ENCODE measurements at places on chromosomes 6 and 20.
A peak's percentile ranks its signal among the peaks of the same experiment; 100 is the strongest.

GRCh38 chr6:104680539-104680938, 179.2 kb downstream of the HACE1 start:
- DNase-seq: no peak

GRCh38 chr20:41030531-41031242, 2.1 kb downstream of the TOP1 start:
- no peak for DNase-seq

- no peak for DNase-seq
Observed at GRCh38 chr6:3276174-3277167, 17.7 kb downstream of the PSMG4 start.

DNA sequence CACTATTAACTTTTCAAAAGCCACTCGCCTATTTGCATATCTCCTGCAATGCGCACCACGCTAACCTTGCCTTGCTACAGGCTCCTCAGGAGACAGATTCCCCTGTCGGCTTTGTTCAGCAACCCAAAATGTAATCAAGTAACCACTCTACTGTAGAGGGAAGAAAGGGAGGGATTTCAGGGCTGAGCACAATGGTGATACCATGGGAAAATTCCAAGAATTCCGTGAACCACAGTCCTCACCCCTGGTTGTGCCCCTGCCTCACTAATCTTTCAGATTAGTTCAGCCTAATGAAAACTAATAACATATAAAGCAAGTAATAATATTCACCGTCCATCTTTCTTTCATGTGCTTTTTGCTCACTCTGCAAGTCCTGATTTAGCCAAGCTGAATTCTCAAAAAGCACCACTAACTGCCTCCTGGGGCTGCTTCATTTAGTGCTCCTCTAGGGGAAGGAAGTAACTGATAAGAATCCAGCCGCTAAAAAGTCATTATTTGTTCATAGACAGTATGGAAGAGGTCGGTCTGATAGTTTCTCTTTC, 6.6 kb downstream of the CITED2 start:
- no peak for DNase-seq

GRCh38 chr6:163679753-163680152, 265.2 kb downstream of the QKI start:
- no peak for DNase-seq

GRCh38 chr6:18165751-18166150, 10.5 kb downstream of the KDM1B start:
- no peak for DNase-seq

DNA sequence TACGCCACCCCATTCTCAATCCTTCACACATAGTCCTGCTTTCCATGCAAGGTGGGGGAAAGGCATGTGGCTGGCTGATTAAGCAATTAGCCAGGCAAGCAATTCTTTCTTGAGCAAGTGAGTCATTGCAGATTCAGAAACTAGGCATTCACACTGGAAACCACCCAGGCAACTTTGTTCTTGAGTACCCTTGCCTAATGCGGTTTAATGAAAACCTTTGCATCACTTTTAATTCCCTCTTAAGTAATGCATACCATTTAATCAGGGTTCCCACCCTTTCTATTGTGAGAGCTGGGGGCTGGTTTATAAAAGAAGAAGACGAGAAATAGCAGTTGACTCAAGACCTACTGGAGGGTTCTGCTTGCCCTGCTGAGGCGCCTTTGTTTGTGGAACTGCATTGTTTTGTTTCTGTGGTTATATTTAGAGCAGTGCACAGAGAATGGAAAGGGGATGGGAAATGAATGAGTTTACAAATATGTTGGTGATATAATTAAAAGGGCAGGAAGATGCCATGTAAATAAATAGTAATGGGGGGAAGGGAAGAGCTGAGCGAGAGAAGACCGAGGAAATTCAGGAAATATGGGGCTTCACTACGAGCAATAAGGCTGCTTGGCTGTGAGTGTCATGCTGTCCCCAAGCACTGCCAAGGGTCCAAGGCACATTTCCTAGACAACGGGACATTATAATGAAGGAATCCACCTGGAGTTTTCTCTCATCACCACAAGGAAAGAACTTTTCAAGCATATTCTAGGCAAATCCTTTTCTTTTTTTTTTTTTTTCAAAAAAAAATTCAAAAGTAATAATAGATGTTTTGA, 48.8 kb upstream of the TSHZ2 start:
- DNase-seq: peak; percentile 5

DNA sequence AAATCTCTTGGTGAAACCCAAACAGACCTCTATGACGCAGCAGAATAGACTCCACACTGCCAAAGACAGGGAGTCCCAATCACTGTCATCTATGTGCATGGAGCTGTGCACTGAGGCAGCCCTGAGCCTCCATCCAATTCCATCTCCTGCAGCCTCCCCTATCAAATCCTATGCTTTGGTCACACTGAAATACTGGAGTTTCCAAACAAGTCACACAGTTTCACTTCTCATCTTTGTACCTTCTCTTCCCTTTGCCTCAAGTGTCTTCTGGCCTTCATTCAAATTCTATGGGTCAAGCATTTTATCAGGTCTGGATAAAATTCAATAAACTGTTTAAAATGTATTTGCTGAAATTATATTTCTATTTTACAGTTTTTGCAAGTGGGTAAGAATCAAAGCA, 38.5 kb downstream of the FBXL4 start:
- DNase-seq: no peak

- DNase-seq: no peak
Observed at GRCh38 chr20:50372770-50373088, 137.5 kb upstream of the PTPN1 start.

DNA sequence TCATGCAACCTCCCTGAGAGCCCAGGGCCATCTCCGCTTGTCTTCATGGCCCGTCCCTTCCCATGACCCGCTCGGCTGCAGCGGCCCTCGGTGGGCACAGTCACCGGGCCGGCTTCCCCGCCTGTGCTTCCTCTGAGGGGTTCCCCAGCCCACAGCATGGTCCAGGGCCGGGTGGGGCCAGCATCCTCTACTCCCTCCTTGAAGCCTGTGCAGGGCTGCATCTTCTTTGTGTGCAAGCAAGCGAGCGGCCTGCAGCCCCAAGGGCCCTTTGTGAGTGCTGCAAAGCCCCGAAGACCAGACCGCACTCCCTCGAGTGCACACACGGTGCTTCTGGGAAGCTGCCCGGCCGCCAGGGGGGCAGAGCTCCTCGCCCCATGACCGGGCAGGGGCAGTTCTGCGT, 265.8 kb downstream of the TAF4 start:
- DNase-seq: no peak

DNA sequence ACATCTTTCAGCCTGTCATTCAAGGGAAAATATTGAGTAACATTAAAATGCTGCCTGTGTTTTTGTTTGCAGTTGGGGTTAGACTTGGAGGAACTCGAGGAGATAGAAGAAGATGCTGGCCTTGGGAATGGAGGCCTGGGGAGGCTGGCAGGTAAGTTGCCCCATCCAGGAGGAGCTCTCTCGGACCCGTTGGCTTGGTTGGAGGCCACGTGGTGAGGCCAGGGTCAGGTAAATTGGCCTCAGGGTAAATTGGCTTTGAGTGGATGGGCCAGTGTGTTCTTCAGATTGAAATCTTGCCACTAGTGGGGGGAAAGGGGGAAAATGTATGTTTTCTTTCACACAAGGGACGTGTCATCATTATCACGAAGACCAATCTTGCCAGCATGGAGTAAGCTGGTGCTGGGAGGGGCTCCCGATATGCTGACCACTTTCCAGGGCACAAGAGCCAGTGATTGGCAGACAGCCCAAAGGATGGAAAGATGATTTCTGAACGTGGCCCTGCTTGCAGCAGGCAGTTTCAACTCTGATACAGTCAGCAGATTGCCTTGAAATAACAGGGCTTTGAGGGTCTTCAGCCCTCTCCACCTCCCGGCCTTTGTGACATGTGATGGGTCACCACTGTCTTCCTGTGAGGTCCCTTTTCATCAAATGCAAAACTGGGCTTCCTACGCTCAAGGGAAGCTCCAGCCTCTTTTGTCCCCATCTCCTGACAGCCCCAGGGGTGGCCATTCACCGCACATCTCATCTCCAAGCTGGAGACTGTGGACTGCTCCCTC, 21.4 kb downstream of the PYGB start:
- DNase-seq: no peak

DNA sequence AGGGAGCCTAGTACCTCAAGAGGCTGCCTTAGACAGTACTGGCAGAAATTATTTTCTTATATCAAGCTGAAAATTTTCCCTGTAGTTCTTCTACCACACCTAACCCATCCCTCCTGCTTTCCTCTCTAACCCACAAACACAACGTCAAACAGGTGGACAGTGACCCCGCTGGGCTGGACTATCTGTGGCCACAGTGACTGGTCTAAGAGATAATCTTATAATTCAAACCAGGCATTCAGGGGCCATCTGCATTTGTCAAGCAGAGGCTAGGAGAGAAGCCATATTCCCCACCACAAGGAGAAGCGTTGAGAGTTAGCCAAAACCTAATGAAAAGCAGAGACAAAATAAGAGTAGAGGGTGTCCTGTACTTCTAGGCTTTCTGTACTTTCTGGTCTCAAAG, 8.2 kb downstream of the HDDC2 start:
- no peak for DNase-seq

- no peak for DNase-seq
Observed at GRCh38 chr6:48889429-48889828, 573.6 kb downstream of the MMUT start.

DNA sequence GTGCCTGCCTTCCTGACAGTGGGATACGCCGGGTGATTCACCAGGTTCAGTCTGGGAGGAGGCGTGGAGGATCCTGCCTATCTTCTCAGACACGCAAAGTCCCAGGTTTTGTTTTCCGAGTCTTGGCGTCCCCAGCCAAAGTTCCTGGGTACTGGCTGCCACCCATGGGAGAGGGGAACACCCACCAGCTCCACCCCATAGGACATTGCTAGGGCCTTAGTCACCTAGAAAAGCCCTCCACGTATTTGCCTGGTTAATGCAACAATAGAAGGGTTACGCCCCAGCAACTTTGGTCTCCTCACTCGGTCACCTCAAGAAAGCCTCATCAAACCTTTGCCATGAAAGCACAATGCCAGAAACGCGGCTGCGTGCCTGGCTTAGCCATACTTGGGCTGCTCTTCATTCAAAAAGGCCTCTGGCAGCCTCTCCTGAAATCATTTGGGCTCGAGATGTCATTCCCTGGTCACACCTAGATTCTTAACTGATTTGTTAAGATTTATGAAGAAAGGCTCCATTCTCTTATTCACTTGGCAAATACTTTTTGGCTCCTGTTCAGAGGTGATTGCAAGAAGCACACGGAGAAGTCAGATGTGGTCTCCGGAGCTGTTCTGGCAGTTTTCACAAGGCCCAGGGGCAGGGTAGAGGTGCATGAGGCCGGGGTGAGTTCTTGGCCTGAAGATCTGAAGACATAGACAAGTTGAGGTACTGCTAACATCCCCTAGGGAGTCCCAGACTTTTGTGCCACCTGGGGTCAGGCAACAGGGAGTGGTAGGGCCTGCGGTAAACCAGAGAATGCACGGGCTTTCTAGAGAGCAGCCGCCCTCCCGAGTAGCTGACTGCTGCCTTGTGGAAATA, 35.5 kb upstream of the ZNF133 start:
- DNase-seq: no peak

DNA sequence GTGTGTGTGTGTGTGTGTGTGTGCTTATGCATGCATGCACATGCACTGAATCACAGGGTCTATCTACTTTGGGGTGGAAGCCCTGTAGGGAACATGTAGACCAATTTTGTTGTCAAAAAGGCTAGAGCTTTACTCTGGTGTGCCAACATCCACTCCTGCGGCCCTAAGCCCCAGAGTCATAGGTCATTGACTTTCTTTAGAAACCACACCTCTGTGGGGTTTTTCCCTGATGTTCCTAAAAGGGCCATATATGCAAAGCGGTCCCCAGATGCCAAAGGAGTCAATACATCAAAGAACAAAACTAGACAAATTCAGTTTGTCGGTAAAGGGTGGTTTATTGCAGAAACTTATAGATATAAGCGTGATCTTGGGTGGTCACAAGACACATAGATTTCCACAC, 29.8 kb upstream of the SLC2A12 start:
- no peak for DNase-seq

- no peak for DNase-seq
Observed at GRCh38 chr20:57786304-57786932, 76.6 kb upstream of the PMEPA1 start.

GRCh38 chr6:48177786-48178185, 66.8 kb upstream of the PTCHD4 start:
- no peak for DNase-seq

- DNase-seq: no peak
Observed at GRCh38 chr6:12381587-12381986, 91.4 kb downstream of the EDN1 start.

- no peak for DNase-seq
Observed at GRCh38 chr20:50141811-50142561, 11.5 kb downstream of the PEDS1 start.

GRCh38 chr6:3229566-3230178, 2.2 kb upstream of the TUBB2B start:
- peak; percentile 21 for DNase-seq

DNA sequence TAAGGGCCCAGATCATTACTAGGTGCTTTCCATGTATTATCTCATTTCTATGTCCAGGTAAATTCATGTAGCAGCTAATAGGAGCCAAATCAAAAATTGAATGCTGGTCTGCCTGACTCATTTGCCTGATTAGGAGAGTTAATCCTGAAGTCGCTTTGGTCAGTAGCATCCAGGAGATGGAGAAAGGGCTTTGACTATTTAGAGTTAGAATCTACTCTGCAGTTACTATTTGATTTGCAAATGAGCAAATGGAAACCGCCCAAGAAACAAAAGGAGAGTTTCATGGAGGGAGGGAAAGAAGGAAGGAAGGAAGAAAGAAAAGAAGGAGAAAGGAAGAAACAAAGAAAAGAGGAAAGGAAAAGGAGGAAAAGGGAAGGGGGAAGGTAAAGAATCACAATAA, 539.6 kb upstream of the MMS22L start:
- DNase-seq: no peak

DNA sequence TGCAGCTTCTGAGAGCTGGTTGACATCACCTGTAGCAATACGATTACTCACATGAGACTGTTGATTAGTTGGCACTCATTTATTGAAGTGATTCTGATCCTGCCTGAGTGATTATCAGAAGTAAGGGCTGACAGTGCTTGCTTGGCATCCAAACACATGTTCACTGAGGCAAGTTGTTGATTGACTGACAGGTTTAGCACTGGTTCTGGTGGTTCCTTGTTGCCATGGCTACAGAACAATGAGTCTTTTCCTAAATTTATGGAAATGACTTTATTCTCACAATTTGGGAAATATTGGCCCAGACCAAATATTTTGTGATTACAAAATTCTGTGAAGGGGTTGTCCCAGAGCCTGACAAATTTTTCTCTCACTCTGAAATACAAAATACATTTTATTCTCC, 146.0 kb upstream of the RAB32 start:
- DNase-seq: no peak

Data from activated CD4-positive, alpha-beta T cell treated with anti-CD3 and anti-CD28 coated beads, Interleukin-2, amount 50 U/mL, for 16 hours (primary cell).